ENCODE measurements at places on chromosomes 6 and 20.

DNA sequence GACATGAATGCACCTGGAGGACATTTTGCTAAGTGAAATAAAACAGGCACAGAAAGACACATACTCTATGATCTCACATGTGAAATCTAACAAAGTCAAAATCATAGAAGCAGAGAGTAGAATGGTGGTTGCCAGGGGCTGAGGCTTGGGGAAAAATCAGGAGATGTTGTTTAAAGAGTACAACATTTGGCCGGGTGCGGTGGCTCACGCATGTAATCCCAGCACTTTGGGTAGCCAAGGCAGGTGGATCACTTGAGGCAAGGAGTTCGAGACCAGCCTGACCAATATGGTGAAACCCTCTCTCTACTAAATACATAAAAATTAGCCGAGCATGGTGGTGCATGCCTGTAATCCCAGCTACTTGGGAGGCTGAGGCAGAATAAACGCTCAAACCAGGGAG is 26.0 kb upstream of the LOC128125822 start:
- DNase-seq = no peak

DNA sequence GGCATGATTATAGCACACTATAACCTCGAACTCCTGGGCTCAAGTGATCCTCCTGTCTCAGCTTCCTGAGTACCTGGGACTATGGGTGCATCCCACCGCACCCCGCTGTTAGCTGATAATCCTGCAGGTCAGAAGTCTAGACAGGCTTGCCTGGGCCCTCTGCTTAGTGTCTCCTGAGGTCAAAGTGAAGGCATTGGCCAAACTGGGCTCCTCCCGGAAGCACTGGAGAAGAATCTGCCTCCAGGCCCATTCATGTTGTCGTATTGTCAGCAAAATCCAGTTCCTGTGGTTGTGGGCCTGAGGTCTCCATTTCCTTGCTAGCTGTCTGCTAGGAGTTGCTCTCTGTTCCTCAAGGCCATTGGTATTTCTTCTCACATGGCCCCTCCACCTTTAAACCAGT is 6.3 kb upstream of the MROH8 start:
- no peak for DNase-seq

GRCh38 chr6:158408552-158409130 is 96.4 kb downstream of the TULP4 start:
- peak; percentile 89 for DNase-seq

- peak; percentile 54 for DNase-seq
Observed at GRCh38 chr6:2103765-2104523, 141.5 kb downstream of the GMDS start.

DNA sequence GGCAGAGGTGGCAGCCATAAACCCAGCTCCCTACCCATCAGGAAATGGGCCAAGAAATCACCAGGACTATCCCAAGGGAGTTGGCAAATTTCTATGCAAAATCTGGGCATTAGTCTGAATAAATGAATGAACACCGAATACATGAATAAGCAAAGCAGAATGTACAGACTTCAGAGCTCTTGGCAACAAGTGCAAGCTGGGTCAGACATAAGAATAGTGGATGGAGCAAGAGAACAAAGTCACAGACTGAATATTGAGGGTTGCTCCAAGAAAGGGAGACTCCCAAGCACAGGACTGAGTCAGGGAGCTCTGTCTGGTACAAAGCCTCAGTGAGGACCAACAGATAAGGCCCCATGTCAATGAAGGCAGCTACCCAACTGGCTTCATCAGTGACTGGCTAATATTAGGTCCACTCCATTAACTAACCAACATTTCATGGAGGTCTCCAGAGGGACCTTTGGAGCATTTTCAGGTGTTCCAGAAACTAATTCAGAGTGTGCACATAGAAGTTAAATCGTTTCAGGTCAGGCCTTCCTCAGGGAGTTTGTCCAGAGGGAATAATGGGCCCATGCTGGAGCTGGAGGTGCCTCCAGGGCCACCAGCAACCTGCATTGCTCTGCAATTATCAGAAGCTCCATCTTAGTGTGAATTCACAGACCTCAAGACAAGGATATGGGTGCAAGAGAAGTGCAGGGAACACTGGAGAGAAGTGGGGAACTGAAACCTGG is 191.5 kb upstream of the RALGAPA2 start:
- DNase-seq = no peak

GRCh38 chr20:3158968-3159431 is 665 bp downstream of the FASTKD5 start:
- DNase-seq = no peak

- DNase-seq = no peak
Observed at GRCh38 chr6:89452281-89452680, 19.3 kb downstream of the ANKRD6 start.

- DNase-seq = no peak
Observed at GRCh38 chr6:127533736-127534135, 14.6 kb upstream of the MTCL3 start.

DNA sequence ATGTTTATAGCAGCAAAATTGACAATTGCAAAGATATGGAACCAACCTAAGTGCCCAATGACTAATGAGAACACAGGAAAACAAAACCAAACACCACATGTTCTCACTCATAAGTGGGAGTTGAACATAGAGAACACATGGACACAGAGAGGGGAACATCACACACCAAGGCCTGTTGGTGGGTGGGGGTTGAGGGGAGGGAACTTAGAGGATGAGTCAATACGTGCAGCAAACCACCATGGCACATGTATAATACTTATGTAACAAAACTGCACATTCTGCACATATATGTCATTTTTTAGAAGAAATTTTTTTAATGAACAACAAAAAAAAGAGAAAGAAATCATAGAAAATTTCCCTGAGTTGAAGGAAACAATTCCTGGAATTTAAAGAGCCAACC is 3.9 kb downstream of the EPM2A start:
- DNase-seq = no peak

GRCh38 chr6:168724669-168725570 is 283.9 kb downstream of the SMOC2 start:
- no peak for DNase-seq

DNA sequence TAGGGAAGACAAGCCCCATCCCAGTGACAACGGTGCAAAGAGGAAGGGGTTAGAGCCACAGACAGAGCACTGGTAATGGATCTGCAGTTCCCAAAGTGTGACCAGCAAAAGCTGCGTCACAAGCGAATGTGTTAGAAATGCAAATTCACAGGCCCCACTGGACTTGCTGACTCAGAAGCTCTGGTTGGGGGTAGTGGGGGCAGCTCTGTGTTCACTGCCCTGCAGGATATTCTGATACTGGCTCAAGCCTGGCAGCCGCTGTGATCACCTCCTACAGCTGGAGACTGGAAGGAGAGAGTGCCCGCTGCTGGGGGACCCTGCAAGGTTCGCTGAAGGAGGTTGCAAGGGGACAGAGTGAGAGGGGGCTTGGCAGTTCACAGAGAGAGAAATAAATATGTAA is 179.7 kb upstream of the CDH4 start:
- no peak for DNase-seq

DNA sequence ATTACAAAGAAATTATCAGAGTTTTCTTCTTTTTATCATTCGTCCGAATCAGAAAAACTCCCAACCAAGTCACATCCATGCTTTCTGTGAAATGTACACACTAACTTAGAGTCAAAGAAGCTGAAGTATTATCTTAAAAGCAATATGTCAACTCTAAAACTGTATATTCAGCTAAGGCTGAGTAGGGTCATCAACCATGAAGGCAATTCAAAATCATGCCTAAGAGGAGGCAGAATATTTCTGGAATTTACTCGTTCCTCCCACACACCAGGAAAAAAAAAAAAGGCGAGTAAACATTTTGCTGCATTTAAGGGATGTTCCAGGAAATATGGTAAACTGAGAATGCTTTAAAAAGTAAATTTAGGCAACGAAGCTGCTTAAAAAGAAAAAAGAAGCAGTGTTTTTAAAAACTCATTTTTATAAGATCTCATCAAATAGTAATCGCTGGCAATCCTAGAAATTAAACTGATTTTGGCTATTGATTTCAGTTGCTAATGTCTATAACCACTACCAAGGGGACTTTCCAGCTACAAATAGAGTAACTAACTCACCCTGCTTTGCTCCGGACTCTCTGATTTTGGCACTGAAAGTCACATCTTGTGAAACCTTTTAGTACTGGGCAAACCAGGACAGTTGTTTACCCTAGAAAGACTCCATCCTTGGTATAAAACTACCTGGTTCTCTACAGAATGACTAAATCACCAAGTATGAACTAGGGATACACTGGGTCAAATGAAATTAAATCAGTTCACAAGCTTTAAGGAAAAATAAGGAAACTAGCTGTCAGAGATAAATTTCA is 82.8 kb downstream of the MBOAT1 start:
- DNase-seq = no peak

DNA sequence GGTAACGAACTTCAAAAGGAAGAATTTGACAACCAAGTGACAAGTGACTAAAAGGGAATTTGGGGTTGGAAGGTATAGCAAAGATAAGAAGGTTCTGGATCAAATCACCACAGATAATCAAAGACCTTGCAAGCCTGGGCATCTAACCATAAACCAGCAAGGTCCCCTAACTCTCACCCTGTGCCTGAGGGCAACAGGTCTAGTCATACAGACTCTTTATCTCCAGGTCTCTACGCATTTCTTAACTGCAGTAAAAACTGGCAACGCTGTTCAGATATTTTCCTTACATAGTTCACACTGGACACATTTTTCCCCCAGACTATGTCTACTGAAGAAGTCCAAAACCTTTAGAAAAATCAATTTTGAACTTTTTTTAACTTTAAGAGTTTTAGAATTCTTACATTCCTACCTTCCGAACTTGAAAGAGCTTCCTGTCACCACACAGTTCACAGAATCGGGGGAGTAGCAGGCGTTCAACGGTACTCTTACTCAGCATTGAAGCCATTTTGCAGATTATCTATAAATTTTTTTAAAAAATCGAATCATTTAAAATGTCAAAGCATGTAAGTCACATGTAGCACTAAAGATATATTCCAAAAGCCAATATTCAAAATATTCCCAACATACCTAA is 23.0 kb upstream of the ANKRD60 start:
- DNase-seq = no peak

GRCh38 chr6:126300126-126300525 is 39.8 kb upstream of the CENPW start:
- no peak for DNase-seq

DNA sequence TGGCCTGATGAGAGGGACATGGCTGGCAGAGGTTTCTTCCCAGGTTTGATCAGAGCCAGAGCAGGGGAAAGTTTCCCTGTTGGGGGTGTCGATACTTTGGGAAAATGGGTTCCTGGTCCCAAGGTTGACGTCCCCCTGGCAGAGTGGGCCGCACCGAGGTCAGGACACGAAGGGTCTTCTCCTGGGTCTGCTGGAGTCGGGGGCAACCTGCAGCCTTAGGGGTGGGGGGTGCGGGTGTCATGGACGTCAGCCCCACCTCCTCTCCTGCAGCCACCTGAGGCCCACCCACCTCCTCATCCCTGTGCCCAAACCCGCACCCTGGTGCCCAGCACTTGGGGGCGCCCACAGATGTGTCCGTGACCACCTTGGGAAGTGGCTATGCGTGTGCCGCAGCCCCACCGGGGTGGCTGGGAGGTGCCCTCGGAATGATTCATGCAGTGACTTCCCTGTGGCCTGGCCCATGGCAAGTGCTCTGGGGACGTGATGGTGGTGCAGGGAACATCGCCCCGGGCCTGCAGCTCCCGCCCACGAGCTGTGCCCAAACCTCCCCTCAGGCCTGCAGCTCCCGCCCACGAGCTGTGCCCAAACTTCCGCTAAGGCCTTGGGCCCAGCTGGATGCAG is 64.9 kb downstream of the YTHDF1 start:
- DNase-seq = no peak

GRCh38 chr6:157376241-157376640 is 4.7 kb upstream of the ZDHHC14 start:
- no peak for DNase-seq

DNA sequence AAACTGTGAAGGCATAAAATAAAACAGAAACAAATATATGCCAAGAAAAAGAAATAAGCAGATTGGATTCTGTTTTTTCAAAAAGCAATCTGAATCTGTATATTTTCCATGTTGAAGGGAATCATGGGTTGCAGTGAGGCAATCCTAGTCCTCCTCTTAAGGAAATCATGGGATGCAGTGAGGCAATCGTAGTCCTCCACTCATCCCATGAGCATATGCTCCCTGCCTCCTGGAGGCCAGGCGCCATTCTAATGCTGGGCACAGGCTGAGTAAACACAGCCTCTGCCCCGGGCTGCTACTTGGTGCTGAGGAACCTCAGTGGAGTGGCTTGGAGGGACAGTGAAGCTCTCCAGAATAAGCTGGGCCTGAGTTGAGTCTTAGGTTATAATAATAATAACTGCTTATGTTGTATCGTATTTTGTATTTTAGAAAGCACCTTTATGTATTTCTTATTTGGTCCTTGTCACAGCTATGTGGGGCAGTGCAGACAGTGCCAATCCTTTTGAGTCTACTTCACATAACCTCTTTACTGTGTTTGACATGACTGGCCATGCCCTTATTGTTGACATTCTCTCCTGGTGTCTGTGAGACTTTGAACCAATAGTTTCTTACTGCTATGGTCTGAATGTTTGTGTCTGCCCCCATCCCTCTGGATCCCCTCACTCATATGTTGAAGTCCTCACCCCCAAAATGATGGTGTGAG is 56.6 kb upstream of the CITED2 start:
- no peak for DNase-seq

- DNase-seq = no peak
Observed at GRCh38 chr6:100952006-100952405, 70.9 kb upstream of the ASCC3 start.

GRCh38 chr20:2930538-2930937 is 57.3 kb downstream of the PTPRA start:
- DNase-seq = no peak

GRCh38 chr6:119764927-119765681 is 415.5 kb upstream of the MAN1A1 start:
- no peak for DNase-seq

DNA sequence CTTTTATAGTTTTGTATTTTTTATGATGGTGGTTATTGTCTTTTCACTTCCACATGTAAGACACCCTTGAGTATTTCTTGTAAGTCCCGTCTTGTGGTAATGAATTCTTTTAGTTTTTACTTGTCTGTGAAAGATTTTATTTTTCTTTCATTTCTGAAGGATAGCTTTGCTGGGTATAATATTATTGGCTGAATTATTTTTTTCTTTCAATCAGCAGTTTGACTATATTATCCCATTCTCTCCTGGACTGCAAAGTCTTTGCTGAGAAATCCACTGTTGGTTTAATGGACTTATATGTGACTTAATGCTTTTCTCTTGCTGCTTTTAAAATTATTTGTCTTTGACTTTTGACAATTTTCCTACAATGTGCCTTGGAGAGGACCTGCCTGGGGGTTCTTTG is 13.8 kb downstream of the KIF25 start:
- no peak for DNase-seq

DNA sequence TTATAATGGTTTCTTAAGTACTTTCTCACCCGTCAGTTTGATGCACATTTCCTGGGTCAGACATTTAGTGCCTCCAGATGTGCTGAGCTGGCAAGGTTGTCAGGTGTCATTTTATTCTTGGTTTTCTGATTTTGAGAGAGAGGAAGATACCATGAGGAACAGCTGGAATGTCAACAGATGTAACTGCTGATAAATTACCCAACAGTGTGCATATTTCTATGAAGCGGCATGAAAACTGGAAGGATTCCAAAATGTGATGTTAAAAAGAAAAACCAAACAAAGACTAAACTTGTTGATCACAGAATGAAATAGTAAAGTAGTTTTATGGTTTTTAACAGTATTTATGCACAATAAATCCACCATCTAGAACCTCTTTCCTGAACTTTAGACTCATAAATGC is 447.3 kb downstream of the HDGFL1 start:
- no peak for DNase-seq
